ENCODE measurements at places on chromosomes 12 and 14.

DNA sequence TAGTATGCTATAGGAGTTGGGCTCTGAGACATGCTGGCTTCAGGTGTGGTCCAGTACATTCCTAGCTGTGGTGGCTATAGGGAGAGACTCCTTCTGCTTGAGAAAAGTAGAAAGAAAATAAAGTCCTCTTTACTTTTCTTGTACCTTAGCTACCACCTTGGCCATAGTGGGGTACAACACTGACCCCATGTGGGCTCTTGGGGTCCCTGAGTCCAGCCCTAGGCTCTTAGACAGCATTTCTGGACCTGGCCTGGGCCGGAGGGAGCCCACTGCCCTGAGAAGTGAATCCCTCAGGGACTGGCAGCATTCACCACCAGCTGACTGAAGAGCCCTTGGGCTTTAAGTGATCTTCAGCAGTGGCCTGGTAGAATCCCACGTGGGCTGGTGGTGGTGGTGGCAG is 143.1 kb downstream of the SYT10 start:
- DNase-seq = no peak

- DNase-seq = no peak
Observed at GRCh38 chr14:75627406-75627805, 33.3 kb downstream of the ERG28 start.

DNA sequence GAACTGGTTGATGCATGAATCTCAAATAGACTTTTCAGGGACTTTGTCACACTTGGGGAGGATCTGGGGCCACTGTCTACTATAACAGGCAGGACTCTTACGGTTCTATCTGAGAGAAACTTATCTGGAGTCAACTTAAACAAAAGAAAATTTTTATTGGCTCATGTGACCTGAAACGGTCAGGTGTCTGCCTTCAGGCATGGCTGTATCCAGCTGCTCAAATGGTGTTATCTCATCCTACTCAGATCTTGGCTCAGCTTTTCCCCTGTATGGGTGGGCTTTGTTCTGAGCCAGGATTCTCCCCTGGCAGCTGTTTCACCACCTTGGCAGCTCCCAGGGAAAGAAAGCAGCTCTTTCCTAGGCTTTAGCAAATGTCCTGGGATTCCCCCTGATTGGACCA is 183.2 kb upstream of the MYL2 start:
- DNase-seq = no peak

DNA sequence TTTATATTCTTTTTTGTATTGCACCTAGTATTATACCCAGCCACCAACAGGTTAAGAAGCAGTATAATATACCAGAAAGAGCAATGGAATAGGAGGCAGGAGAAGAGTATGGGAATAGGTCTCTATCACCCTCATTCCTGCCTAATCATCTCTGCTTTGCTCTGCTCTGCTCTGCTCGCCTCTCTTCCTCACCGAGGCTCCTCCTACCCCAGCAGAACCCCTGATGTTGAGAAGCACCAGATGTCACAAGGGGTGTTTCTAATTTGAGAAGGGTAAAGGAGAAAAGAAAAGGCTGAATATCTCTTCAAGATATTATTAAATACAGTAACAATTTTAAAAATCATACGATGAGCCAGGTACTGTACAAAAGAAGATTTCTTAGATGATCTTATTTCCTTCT is 89.0 kb downstream of the STON2 start:
- DNase-seq = no peak

GRCh38 chr12:75818863-75819262 is 212.7 kb downstream of the PHLDA1 start:
- DNase-seq = peak; percentile 53

- DNase-seq = no peak
Observed at GRCh38 chr12:2652401-2653081, 142.2 kb upstream of the FKBP4 start.
